Stimulated activated CD8-positive, alpha-beta memory T cell treated with anti-CD3 and anti-CD28 coated beads, Interleukin-12 subunit alpha, Interleukin-12 subunit beta, amount 100 ng/mL, for 1 hour (primary cell): ENCODE measurements at places on chromosomes 1 and 21.

DNA sequence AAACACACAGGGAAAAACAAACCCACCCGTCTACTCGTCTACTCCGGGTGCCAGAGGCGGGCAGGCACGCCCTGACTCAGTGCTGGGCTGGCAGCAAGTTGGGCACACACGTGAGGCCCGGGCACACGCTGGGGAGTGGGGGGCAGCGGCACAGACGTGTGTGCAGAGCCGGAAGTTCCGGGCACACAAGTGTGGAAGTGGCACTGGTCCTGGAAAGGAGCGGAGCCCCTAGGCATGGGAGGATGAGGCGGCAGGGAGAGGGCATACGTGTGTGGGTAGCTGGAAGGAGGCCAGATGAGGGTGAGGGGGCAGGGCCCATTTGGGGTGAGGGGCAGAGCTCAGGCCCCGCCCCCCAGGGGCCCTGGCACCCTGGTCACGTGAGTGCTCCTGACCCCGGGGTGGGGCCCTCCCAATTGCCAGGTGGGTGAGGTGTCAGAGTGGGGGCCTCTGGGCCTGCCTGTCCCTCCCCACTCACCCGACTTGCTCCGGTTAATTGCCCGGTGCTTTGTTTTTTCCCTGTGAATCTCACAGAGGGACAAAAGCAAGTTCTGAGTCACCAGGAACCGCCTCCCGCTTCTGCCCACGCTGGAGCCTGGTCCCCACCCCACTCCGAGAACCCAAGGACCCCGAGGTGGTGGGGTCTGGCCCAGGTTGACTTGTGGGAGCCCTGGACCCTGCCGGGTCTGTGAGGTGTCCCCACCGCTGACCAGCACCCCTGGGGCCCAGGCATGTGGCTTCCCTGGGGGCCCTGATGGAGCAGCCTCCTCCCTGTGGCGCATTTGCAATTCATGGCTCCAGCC is 104.8 kb upstream of the CASZ1 start:
- DNase-seq = no peak

DNA sequence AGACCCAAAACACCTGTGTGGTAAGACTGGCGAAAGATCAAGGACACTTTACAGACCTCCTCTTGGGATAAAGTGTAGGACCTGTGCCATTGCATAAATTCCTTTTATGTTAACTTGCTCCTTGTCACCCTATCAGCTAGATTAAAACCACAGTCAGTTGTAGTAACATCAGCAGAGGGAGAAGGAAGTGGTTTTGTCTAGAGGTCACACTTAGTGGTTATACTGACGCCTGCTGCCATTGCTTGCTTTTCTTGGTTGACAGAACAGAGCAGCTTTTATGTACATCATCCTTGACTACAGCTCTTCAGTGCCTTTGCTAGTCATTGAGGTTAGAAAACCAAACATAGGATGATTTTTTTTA is 101.4 kb downstream of the PBX1 start:
- no peak for DNase-seq

- no peak for DNase-seq
Observed at GRCh38 chr21:17646790-17647189, 34.1 kb upstream of the BTG3 start.

DNA sequence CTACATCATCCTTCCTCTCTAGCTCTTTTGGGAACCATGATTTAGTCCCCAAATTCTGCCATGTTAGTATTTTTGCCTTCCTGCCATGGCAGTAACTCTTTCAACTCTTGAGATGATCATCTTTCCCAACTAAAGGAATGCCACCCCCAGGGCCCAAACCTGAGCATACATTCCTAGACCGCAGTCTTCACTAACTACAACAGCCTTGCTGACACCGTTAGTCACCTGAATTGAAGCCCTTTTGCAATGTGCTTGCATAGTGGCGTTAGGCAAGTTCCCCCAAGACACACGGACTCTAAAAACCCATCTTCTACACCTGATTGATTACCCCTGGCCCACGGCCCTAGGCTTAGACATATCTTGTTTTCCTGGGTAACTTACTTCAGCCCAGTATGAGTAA is 16.4 kb upstream of the YTHDF2 start:
- no peak for DNase-seq

DNA sequence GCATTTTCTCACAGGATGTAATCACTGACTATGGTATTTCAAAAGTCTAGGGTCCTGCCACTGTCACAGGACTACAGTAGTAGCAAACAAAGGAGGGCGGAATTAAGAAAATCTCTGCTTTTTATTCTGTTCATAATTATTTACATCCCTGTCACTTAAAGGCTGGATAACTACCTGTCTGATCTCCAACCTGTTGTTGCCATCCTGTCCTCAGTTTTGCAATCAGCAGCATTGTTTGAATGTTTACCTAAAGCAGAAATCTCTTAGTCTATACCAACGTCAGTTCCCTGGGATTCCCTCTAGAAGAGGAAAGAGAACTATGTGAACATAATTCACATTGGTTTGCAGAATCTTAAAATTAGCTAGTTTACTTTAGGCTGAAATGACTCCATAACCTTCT is 218.5 kb downstream of the PBX1 start:
- DNase-seq = no peak

DNA sequence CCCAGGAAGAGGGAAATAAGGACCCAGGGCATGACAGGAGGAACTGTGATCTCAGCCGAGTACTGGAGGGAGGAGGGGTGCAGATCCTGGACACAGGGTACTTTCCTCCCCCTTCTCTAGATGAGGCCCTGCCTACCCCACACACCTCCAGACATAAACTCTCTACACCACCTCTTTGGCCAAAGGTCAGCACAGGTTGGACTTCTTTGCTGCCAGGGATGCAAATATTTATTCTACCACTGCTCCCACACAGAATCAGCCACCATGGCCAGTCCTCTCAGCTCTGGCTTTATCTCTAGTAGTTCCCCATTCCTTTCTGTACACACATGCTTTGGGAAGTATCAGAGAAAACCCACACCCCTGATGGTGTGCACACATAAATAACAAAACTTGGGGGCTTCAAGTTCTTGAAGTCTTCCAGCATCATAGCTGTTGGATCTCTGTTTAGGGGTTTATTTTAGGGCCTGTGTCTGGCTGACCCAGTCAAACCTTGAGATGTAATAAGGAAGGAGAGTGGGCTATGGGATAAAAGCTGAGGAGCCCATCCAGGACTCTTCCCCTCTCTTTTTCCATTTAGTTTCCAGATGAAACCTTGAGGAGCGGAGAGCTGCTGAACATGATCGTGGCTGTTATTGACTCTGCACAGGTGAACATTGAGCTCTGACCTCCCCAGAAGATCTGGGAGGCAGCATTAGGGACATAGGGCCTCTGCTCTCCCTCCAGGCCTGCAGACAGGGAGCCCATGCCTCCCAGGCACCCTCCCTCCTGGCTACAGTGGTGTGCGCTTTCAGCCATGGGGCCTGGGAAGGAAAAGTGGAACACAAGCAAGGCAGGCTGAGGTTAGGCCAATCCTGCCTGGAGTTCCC is 6.7 kb upstream of the SLC27A3 start:
- DNase-seq = no peak

DNA sequence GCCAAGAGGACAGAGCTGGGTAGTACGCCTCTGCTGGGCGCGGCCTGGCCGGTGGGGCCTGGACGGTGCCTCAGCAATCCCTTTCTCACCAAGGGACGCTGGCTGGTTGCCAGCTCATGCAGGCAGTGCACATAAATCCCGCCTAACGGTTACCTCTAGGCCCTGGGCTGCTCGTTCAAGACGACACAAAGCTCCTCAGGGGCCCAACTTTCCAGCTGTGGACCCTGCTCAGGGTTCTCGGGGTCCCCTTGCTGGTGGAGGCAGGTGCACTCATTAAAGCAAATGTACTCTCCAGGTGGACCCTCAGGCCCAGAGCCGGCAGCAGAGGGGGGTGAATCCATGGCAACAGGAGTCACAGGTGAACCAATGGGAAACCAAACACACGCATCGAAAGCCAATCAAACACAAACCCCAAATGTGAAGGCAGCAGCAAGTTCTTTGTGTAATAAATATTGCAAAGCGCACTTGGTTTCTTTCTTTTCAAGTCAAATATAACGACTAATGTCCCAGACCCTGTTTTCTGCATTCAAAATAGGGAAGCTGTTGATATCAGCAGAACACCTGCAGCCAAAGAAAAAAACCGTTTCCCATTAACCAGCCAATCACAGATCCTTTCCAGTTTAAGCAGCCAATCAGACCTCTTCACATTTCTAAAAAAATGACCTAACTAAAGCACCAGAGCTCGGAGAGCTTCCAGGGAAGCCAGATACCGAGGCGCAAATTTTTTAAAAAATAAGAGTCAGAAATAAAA is 26.1 kb upstream of the CLSTN1 start:
- DNase-seq = no peak

GRCh38 chr1:24963099-24963872 is 33.2 kb upstream of the RUNX3 start:
- DNase-seq = peak; percentile 37

DNA sequence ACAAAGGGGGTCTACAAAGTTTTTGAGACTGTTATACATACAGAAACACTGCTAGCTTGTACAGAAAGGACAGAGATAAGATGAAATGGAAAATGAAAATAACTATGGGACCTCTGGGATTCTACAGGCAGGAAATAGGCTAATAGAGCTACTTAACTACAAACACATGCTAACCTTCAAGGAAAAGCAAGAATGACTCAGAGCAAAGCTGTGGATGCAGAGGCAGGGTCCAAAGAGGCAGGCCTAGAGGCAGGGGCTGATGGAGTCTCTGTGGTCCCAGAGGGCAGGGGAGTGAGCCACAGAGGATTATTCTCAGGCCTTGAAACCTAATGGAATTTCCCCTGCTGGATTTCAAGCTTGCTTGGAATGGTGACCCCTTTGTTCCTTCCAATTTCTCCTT is 18.7 kb upstream of the GOLT1A start:
- DNase-seq = no peak

DNA sequence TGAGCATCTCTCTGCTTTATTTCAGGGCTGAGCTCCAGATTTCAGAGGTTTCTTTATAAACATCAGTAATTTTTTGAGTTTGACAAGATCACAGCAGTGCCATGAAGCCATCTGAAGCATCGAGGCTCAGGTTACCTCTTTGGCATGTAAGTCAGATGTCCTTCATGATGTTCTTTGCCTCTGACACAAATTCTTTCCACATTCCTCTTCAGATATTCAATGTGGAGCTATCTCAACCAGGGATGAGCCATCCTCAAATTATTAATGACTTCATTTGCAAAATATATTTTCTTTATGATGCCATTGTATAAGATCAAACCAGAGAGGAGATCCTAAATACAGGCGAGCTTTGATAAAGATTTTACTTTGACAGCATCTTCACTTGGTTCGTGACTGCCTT is 256.7 kb downstream of the COL11A1 start:
- DNase-seq = no peak

DNA sequence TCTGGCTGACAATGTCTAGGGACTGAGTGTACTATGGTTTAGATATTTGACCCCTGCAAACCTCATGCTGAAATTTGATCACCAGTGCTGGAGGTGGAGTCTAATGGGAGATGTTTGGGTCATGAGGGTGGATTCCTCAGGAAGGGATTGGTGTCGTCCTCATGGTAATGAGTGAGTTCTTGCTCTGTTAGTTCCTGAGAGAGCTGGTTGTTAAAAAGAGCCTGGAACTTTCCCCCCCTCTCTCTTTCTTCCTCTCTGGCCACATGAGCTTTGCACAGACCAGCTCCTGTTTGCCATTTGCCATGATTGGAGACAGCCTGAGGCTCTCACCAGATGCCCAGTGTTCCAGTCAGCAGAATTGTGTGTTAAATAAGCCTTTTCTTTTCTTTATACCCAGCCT is 36.6 kb upstream of the CNIH3 start:
- no peak for DNase-seq

- no peak for DNase-seq
Observed at GRCh38 chr21:33121715-33122475, 52.0 kb downstream of the OLIG1 start.

DNA sequence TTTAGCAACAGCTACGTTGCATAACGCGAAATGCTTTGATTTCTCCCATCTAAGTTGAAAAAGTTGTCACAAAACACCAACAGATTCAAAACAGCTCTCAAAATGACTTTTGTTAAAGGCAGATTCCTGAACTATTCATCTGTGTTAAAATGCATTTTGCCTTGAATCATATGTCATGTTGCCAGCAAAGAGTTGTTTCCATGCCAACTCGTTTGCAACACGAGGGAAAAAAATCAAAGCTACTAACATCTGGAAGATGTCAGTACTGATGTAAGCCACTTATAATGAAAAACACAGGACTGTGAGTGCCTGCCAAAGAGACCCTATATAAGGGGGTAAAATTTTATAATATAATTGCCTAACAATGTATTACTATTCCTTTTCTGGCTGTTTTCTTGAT is 182.7 kb upstream of the PTBP2 start:
- DNase-seq = no peak

GRCh38 chr1:225750420-225750819 is 27.2 kb upstream of the SRP9 start:
- no peak for DNase-seq

- no peak for DNase-seq
Observed at GRCh38 chr1:179178950-179179349, 50.5 kb downstream of the ABL2 start.

DNA sequence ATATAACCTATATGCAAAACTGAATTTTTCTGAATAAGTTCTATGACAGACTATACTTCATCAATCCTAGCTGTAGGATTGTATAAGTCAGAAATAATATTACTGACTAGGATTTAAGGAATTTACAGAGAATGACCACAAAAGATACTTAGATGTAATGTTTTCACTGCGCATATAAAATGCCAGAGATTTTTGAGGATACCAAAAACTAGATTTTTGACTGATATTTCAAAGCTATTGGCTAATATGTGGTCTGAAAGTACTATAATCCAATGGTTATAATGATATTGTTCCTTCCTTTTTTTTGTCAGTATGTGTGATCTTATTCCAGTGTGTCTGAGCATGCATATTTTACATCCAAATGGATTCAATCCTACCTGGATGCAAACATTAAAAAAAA is 17.0 kb upstream of the IFI44L start:
- DNase-seq = no peak

DNA sequence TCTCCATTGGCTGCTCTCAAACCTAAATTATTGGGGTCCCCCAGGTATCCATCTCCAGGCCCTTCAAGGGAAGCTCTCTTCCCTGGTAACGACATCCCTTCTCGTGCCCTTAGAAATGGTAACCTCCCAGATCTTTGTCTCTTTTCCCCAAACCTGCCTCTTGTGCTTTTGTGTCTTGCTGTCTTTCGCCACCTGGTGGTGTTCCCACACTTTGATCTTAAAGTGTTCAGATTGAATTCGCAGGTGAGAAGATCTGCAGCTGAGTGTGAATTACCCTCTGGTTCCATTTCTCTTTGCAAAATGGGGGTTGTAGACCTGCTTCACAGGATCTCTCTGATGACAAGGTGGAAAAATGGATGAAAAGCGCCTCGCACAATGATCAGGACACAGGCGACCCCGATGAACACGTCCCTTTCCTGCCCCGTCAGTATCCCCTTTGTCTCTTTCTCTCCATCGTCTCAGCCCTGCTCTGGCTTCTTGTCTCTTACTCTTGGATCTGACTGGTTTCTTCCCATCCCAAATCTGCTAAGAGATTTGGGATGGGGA is 53.1 kb downstream of the DOP1B start:
- peak; percentile 26 for DNase-seq

DNA sequence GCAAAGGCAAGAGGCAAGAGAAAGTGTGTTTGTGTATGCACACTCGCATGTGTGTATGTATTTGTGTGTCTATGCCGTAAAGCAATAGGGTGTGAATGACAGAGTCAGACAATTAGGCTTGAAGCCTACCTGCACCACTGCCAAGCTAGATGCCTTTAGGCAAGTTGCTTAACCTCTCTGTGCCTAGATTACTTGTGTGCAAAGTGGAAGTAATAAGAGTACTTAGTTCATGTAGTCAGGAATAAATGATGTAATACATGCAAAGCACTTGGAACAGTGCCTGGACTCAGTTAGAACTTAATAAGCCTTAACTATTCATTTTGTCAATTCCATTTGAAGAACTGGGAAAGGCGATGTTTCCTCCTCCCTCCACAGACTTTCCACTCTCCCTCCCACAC is 31.7 kb downstream of the LAMB3 start:
- DNase-seq = no peak
